Left forelimb (tissue), 1 donor: ENCODE measurements at places on chromosomes 4 and X.

- DNase-seq, result no peak
Measured at GRCh38 chrX:119181491-119181890, 53.9 kb upstream of the KIAA1210 start.

DNA sequence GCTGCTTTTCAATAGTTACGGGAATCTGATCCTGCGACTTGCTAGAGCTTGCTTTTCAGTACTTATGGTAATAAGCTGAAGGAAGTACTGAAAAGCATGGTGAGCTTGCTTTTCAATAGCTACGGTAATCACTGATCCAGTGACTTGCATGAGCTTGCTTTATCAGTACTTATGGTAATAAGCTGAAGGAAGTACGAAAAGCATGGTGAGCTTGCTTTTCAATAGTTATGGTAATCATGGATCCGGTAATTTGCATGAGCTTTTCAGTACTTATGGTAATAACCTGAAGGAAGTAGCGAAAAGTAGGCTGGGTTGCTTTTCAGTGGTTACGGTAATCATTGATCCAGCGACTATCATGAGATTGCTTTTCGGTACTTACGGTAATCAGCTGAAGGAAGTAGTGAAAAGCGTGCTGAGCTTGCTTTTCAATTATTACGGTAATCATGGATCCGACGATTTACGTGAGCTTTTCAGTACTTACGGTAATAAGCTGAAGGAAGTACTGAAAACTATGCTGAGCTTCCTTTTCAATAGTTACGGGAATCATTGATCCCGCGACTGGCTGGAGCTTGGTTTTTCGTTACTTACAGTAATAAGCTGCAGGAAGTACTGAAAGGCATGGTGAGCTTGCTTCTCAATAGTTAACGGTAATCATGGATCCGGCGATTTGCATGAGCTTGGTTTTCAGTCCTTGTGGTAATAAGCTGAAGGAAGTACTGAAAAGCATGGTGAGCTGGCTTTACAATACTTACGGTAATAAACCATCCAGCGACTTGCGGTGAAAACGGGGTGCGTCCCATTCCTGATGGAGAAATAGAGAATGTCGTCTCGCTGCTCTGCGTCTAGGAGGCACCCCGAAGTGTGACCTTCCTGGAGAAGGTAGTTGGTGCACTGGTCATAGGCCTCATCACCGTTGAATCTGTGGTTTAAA, 6.5 kb downstream of the CRLF2 start:
- peak; percentile 77 for DNase-seq

GRCh38 chrX:125439194-125439849, 119.7 kb downstream of the TEX13C start:
- no peak for DNase-seq

DNA sequence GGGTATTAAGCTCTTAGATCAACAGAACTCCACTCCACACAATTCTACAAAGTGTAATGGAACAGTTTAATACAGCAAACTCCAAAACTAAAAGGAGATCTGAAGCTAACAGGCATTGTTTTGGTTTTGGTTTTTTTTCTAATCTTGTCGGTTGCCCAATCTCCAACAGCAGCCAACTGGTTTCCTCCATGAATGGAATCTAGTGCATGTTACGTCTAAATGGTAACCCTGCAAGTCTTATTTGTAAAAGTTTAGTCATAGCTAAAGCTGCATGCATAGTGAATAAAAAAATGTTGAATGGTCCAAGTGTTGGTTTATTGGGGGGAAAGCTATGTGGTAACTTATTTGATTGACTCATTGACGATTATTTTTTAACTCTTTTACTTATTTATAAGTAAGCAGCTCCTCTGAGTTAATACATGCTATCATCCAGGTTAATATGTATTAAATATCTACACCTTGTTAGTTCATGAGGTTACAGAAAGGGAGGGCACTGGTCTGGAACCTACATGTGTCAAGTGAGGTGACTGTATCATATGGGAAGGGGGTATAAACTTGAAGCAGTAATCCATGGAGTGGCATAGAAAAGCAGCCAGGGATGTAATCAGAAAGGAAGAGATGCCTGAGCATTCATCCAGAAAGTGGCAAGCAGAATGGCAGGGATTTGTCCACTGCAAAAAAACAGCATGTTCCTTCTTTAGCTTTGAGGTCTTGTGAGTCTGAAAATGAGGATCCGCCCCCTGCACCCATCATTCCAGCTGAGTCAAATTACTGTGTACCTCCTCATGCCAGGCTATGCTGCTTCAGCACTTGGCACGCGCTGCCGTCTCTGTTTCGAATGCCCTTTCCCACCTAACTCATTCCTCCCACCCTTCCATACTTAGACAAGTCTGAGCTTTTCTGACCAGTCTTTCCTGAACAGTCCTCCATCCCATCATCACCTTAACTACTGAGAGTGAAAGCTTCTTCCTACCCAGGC, 81.7 kb downstream of the PDGFC start:
- no peak for DNase-seq

DNA sequence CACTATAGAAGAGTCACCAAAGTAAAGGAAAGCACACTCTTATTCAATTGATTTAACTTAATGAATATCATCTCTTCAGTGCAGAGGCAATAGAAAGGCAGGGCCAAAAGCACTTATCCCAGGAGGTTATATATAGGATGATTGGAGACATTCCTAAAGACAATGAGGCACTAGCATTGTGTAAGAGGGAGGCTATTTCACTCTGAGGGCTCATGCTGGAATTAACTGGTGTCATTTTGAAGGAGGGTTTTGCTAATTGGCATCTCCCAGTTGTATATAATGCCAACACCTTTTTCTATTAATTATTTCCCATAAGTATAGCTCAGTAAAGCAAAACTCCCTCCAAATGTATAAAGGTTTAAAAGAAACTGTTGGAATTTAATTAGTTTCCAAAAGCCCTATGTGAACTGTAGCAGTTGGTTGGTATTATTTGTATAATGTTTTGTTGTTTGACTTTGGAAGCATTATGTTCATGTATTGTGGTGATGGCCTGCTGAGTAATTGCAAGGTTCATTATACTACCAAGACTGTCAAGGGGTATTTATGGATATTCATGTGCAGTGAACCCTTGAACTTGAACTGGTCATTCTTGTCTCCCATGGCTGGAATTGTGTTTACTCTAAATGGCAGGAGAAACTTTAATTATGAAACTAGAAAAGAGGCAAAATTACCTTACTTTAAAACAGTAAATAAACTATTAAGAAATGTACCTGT, 270.3 kb downstream of the BMPR1B start:
- no peak for DNase-seq

- DNase-seq, result no peak
Measured at GRCh38 chr4:82968972-82969371, 41.7 kb downstream of the LIN54 start.

- no peak for DNase-seq
Measured at GRCh38 chr4:108003982-108004515, 14.4 kb downstream of the HADH start.

DNA sequence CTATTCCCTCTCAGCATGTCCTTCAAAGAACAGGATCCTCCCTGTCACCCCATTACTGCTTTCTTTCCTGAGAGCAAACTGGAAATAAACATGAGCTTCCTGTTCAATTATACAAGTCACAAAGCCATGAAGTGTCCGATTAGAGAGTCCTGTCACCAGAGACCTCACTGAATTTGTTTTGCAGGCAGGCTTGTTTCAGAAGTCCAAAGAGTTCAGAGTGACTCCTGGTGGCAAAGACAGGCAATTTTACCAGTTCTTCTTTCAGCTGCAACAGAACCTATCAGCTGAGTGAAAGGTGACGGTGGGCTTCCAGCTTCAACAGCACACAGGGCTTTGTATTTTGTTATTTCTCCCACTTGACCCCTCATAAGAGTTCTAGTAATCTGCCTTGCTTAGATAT, 6.4 kb downstream of the ELK1 start:
- DNase-seq, result no peak
